Stimulated activated CD4-positive, alpha-beta T cell treated with anti-CD3 and anti-CD28 coated beads, Interleukin-1b, Interleukin-23, amount 100 ng/mL, for 24 hours (primary cell): ENCODE measurements at places on chromosomes 1 and 21.

DNA sequence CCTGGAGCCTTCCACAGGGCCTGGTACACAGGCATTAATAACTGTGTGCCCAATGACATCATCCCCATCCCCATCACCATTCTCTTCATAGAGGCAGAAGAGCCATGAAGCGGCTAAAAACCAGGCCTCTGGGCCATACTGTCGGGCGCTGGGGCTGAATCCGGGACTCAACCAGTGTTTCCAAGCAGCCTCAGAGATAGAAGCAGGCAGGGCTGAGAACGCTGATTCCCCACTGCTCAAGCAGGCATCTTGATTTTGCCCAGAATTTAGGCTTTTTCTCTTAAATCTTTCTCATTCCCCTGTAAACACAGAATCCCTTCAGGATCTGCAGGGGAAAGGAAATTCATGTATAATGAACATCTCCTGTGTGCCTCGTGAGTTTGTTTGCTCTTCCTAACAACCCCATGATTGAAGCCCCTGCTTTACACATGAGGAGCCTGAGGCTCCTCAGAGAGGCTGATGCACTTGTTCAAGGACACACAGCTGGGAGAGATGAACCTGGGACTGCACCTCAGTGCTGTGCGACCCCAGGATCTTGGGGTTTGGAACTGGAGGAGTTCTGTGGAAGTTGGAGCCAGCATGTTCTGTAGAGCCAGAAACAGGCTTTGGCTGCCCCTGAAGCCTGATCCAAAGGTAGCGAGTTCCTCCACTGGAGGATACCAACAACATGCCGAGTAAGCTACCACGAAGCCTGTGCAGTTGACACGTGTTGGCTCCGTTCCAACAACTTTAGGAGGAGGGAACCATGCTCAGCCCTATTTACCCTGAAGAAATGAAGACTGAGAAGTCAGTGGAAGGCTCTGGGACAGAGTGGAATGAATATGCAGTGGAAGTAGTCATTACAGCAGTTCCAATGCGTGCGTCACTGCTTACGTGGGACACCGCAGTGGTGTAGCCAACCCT is 55.5 kb downstream of the EDN2 start:
- DNase-seq, result no peak

- DNase-seq, result no peak
These were observed 148.9 kb upstream of the IRF2BP2 start for GRCh38 chr1:234758851-234759250.

- DNase-seq, result no peak
These were observed 211.6 kb upstream of the NR5A2 start for GRCh38 chr1:199815947-199816346.

- DNase-seq, result no peak
These were observed 72.4 kb downstream of the JAK1 start for GRCh38 chr1:64893921-64894320.

- DNase-seq, result no peak
These were observed 52.8 kb downstream of the TOMM20 start for GRCh38 chr1:235075777-235076308.

DNA sequence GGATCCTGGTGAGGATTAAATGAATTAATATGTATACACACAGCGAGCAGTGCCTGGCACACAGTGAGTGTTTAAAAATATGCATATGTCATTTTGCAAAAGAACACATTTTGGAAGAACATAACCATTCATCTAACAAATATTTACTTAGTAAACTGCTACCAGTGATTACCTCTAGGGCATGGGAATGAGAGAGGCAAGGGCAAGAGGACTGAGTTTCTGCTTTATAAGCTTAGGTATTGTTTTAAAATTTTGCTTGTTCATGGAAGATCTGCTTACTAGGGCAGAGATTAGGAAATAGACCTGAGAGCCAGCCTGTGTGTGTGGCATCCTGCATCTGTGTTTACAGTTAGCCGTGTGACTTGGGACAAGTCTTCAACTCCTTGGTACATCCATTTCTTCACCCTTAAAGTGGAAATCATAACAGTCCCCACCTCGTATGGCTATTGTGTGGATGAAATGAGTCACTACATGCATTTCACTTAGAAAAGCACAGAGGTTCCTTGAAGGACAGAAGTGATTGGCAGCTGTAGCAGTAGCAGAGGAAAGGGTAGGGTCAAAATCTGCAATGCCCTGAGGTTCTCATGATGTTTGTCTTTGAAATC is 198.5 kb upstream of the FMN2 start:
- no peak for DNase-seq

DNA sequence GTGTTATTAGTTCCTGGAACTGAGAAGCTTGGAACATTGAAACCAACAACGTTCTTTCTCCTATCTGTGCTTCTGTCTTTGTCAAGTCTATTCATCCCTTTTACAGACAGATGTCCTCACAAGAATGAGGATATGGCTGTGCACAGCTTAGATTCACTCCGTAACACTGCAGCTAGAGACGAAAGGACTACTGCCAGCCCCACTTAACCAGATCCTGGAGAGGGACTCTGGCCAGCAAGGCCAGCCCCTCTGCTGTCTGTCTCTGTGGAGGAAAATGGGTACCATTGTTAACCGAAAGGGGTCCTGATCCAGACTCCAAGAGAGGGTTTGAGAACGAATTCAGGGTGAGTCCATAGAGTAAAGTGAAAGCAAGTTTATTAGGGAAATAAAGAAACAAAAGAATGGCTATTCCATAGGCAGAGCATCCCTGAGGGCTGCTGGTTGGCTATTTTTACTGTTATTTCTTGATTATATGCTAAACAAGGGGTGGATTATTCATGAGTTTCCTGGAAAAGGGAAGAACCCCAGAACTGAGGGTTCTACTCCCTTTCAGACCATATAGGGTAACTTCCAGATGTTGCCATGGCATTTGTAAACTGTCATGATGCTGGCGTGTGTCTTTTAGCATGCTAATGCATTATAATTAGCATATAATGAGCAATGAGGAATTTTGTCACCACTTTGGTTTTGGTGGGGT is 17.4 kb upstream of the USP24 start:
- no peak for DNase-seq

GRCh38 chr1:184267747-184268146 is 119.1 kb upstream of the C1orf21 start:
- no peak for DNase-seq

- no peak for DNase-seq
These were observed 6.2 kb upstream of the PFKL start for GRCh38 chr21:44293551-44294231.

DNA sequence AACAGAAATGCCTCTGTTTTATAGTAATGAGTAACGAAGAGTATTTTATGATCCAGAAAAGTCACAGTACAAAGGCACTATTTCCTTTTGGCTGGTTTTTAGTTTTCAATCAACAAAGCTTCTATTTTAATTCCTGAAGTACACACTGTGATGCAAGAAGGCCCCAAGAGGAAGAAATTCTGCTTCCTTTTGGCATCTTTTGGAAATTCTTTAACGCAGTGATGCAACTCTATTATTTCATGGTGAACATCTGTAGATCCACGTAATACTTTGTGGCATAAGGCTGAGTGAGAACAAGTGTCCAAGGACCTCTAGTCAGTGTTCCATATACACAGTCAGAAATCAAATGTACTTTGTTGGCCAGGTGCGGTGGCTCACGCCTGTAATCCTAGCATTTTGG is 137.5 kb downstream of the TGFB2 start:
- no peak for DNase-seq

- no peak for DNase-seq
These were observed 20.0 kb upstream of the ITLN1 start for GRCh38 chr1:160904783-160905616.

DNA sequence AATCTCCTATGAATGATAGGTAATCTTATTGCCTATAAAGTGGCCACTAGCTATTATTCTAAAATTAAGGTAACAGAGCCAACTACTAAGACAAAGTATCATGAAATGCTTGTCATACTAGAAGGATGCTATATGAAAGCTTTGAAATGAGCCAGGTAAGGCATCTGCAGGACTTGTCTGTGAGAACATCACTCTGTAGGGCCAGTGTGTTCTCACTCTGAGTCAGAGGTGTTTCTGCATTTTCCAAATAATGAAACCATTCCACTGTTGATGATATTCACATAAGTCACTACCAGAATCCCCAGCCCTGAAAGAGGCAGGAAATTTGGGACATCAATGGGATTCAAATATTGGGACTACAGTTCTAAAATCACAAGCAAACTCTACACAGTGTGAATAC is 25.8 kb upstream of the GBP5 start:
- DNase-seq, result no peak

GRCh38 chr21:42929969-42930368 is 4.5 kb upstream of the ERVH48-1 start:
- DNase-seq, result no peak

GRCh38 chr1:53197291-53198200 is 922 bp downstream of the CPT2 start:
- no peak for DNase-seq

DNA sequence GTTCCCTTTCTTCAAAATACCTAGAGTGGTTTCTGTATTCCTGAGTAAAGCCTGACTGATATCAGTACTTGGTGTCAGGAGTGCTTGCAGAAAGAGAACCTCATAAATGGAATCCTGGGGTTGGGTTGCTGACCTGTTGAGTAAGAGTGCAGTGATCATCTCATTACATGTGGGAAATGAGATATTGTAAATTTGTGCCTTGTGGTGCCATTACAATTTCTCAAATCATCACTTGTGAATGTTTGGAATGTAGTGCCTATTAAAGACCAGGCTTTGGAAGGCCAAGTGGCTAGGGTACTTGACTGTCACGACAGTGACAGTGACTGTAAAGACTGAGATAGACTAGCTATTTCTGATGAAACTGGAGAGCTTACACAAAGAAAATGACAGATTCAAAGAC is 176.7 kb upstream of the CTTNBP2NL start:
- DNase-seq, result no peak

GRCh38 chr21:14121719-14122118 is 89.0 kb downstream of the LIPI start:
- DNase-seq, result no peak

DNA sequence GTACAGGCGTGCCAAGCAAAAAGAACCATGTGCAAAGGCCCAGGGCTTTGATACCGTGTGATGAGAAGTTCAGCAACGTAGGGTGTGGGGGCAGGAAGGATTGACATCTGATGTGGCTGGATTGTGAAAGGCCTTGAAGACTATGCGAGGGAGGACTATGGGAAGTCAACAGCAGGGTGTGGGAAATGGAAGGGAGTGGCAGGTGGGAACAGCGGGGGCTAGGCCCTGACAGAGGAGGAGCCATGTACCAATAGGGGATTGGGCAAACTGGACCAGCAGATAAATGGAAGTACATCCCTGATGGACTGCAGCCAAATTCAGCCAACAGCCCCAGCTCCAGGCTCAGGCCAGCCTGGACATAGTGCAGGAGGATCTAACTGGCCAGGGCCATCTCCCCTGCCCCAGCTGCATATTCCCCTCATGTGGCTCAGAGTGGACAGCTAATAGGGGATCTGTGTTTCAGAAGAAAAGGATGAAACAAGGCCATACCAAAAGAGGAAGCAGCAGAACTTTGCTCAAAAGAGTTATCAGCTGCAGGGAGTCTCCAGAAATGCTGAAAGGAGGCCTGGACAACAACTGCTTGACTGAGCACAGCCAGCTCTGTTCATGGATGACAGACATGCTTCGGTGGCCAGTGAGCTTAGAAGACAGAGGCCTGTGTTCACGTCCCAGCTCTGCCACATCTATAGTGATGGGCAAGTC is 140.2 kb upstream of the SGIP1 start:
- DNase-seq, result no peak

DNA sequence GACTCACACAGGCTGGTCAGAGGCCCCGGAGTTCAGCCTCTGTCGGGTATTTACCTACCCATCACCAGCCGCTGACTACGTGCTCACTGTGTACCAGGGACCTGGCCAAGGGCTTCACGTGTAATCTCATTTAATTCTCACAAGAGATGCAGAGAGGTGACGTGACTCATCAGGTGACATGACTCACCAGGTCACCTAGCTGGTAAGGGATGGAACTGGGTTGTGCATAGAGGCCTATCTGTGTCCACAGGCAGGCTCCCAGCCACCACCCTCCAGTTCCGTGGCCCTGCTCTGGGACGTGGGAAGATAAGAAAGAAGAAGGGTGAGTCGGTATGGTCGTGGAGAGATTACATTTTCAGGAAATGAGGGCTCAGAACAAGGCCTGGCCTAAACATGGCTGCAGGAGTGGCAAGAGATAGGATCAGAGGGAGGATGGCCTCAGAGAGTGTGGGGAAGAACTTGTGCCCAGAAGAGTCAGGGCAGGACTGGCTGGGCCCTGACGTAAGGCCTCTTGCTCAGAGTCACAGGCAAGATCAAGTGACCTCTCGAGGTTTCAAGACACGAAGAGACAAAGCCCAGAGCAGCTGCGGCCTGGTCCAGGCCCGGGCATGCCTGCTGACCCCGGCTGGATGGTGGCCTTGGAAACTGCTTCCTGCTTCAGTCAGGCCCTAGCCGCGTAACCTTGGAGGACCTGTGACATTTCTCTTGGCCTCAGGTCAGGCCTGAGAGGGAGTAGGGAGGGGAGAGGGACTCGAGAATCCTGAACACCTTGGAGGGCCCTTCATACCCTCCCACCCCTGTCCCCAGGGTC is 52.7 kb upstream of the WASF2 start:
- no peak for DNase-seq

DNA sequence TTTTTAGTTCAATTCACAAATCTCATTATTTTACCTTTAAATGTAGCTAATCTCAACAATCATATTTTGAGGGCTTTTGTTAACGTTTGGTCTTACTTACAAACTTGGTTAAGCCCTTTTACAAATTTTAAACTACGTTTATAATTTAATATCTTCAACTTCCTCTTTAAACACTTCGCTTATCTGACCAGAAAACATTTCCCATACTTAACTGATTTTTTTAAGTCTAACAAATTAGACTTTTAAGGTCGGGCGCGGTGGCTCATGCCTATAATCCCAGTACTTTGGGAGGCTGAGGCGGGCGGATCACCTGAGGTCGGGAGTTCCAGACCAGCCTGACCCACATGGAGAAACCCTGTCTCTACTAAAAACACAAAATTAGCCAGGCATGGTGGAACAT is 300.9 kb downstream of the LMX1A start:
- no peak for DNase-seq

DNA sequence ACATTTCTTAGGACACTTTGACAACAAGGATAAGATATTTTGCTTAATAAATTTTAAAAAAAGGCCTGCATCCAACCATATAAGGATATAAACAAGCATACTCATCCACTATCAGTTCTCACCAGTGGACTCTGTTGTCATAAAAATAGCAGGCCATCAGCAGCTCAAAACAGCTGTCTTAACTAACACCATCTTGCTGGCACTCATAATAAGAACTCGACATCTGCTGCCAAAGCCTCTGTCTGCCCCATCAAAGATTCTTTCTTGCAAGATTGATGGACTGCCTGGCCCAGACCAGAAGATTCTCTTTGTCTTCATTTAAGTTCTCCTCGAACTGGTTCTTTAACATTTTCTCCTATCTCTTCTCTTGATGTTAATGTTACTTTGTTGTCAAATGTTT is 10.1 kb downstream of the JMJD4 start:
- DNase-seq, result no peak

DNA sequence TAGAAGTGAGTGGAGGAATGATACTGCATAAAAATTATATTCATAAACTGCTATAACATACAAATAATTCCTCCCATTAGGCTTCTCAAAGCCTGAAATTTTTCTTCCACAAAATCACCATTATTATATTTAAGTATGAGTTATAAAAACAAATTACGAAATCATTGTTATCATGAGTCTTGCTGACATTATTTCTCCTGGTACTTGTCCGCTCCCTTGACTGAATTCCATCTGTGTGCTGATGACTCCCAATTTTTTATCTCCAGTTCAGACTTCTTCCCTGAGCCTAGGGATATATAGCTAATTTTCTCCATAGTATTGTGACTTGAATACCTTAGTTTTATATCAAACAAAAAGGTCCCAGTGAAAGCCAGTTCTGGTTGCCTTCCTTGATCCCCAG is 268.2 kb downstream of the HMCN1 start:
- DNase-seq, result no peak

GRCh38 chr1:64834734-64835133 is 89.9 kb downstream of the RAVER2 start:
- DNase-seq, result no peak
